Glutamatergic neuron (in vitro differentiated cells): ENCODE measurements at places on chromosomes 3 and 15. TPM values are rescaled to one million over a fixed set of nuclear protein-coding genes. Genes with fewer than 3 reads are reported as not detected.
A peak's percentile ranks its signal among the peaks of the same experiment; 100 is the strongest.

The RTP3 gene
- total RNA-seq = not detected

DNA sequence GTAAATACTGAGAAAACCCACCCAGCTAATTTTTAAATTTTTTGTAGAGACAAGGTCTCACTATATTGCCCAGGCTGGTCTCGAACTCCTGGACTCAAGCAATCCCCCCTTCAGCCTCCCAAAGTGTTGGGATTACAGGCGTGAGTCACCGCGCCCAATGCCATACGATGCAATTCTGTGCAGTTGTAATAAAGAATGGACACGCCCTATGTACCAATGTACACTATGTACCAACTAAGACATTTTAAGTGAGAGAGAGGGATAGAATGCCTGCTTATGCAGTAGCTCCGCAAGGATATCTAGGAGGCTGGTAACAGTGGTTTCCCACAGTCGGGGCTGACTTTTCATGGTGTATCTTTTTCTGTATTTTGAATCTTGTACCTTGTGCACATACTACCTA, 14.6 kb downstream of the ZNF710 start:
- no peak for DNase-seq

The IGSF10 gene
- total RNA-seq = 0.05 TPM

DNA sequence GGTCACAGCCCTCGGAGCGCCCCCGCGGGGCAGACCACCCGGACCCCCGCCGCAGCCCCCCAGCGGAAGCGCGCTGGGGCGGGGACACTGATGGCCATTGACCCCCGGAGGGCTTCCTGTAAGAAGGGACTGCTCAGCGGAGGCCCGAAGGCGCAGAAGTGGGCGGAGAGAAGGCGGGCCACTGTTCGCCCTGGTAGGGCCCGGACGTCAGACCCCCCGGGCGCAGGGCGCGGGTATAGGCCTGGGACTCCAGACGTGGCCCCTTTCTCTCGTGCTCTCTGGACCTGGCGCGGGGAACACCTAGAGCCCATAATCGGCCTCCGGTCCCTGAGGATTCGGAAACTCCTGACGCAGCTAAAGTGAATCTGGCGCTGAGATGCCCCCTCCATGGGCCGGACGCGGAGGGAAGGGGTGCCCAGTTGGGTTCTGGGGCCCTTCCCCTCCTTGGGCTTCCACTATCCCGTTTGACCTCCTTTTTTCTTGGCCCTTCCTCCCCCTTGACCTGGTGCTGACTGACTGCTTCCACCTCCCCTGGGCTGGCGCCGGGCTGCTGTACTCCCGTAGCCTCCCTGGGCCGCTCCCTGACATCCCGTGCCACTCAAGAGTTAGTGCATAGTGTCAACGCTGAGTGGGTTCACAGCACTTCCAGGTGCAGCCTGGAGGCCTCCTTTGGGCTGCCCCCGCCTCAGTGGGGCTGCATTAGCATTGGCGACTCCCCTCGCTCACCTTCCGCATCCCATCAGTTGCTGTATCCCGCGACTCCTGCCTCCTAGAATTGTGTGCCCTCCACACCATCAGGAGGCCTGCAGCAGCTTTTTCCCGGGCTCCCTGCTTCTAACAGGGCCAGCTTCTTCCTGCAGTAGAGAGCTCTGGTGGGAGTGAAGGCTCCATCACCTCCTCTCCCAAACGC, 694 bp downstream of the ABTB1 start:
- DNase-seq = peak; percentile 60

The UROC1 gene
- total RNA-seq = not detected

DNA sequence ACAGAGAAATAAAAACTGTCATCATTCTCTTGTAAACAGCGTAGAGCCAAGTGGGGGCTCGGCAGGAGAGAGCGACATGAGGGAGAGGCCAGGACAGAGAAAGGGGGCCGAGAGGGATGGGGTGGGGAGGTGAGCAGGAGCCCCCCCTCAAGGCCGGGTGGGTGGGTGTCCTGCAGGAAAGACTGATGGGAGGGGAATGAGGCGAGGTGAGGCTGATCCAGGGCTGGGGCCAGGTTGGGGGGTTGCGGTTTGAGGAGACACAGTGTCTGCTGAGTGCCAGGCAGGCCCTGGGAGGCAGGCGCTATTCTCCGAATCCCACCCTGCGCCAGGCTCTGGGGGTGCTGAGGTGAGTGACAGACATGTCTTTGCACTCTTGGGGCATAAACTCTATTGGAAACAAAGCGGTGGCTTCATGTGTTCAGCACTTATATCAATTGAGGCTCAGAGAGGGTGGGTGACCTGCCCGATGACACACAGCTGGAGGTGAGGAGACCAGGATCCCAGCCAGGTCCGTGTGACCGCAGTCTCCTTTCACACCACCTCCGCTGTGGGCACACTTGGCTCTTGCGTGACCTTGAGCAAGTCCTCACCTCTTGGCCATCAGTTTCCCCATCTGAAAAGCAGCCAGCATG, 19.6 kb upstream of the CSPG4 start:
- DNase-seq = no peak

DNA sequence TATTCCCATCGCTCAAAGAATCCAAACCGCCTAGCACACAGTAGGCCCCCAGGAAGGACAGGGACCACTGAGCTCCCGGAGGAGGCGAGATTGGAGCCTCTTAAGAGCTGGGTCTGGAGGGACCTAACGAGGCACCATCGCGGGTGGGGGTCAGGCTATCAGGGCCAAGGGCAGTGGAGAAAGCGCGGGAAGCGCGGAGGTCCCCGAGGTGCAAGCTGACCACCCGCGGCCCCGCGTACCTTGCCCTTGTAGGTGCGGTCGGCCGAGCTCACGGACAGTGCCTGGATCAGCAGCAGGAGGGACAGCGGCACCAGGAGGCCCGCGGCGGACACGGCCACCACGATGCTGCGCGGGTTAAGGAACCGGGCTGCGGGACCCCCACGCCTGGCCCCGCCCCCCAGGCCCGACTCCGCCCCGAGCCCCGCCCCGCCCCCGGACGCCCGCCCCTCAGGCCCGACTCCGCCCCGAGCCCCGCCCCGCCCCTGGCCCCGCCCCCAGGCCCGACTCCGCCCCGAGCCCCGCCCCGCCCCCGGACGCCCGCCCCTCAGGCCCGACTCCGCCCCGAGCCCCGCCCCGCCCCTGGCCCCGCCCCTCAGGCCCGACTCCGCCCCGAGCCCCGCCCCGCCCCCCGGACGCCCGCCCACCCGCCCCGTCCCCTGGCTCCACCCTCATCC, 3.9 kb downstream of the ZDHHC19 start:
- DNase-seq = peak; percentile 42

The SLC12A6 gene
- 43.3 TPM for total RNA-seq

- no peak for DNase-seq
These were observed 88.8 kb upstream of the CHD2 start for GRCh38 chr15:92811148-92811913.

- no peak for DNase-seq
These were observed 40.9 kb downstream of the HDC start for GRCh38 chr15:50224606-50225005.

The THBS1 gene
- 0.83 TPM for total RNA-seq

GRCh38 chr3:122255757-122256439, 69.2 kb upstream of the CSTA start:
- no peak for DNase-seq
